CD4-positive, alpha-beta T cell treated with Interleukin-10 for 1 hour (primary cell): ENCODE measurements at places on chromosomes 3 and 15.

DNA sequence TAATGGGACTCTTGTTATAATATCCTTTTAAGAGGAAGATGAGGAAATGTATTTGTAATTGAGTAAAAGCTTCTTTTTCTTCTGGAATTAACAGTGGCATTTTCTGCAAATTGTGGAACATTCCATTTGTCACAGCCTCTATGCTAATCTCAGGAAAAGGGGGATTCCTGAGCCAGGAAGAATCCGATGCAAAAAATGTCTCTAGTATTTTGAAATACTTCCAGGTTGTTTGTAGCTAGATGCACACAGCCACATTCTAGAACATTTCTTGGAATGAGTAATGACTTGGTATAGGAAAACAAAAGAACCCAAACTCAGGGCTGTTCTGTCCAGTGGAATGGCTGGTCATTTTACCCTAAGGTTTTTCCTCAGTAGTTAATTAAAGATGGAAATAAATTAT, 98.5 kb upstream of the SLC2A2 start:
- DNase-seq = no peak

- peak; percentile 13 for DNase-seq
Measured at GRCh38 chr3:160368804-160369203, 30.2 kb downstream of the IFT80 start.

DNA sequence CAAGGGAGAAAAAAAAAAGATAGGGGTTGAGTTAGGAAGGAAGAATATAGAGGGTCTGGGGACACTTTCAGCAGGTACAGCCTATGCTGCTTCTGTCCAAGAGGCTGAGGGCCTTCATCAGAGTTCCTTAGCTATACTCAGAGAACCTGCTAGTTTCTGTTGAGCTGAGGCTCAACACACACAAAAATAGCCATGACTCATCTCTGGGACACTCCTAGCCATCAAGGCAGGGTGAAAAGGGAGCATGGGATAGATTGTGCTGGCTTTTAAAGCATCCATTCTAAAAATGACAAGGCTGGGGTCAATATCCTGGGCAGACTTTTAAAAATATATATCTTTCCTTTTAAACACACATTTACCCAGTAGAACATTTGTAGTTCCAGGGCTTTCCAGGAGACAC, 2.8 kb upstream of the RTP2 start:
- DNase-seq = no peak

DNA sequence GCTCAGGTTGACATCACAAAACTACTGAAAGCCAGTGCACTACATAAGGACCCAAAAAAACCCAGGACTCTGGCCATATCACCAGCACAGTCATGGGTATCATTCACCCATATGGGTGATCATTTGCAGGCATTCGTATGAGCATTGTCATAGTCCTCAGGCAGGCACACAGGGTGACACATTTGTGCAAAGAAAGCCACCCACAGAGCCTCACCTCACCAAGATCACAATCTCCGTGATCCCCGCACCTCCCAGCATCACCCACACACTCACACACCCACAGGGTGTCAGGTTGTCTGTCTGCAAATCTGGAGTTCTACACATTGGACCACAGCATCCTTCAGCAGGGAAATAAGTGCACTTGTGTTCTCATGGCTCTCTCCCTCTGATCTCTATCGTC, 166.0 kb upstream of the LPP start:
- peak; percentile 64 for DNase-seq

GRCh38 chr3:28104896-28105534, 136.4 kb upstream of the CMC1 start:
- DNase-seq = no peak

DNA sequence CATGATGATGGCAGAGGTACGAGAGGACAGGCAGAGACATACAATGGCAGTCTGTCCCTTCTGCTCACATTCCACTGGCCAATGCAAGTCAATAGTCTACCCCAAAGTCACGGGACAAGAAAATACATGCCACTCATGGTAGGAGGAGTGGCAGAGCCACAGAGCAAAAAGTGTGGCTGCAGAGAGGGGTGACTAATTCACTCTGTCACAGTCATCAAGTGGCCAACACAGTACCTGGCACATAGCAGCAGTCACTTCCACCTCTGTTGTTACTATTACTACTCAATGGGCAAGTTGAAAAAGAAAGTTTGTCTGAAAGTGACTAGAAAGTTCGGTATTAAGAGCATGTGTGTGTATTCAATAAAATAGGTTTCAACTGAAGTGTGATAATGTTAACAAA, 91.4 kb downstream of the SMAD3 start:
- no peak for DNase-seq

DNA sequence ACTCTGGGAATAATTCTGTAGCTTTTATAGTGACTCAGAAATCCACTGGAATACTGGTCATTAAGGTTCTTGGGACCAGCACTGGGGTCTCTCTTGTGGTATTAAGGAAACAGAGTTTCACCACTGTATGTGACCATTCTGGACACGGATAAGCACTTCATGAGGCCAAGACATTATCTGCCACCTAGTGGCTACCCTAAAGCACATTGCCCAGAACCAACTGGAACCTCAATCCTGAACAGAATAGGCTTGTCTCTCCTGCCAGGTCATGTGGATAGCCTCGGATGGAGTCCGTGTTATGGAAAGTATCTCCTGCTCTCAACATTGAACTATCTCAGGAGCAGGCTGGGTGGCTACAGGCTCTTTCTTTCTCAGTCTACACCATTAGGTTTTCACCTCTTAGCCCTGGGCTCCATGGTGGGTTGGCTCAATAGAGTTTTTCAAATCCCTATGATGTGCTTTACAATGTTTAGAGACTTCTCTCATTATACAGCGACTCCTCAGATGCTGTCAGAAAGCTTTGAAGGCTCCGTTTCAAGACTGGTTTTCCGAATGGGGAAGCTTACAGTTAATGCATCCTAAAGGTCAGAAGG, 167.6 kb upstream of the ST8SIA2 start:
- peak; percentile 0 for DNase-seq

GRCh38 chr3:103295974-103296570, 861.3 kb downstream of the ZPLD1 start:
- DNase-seq = no peak

DNA sequence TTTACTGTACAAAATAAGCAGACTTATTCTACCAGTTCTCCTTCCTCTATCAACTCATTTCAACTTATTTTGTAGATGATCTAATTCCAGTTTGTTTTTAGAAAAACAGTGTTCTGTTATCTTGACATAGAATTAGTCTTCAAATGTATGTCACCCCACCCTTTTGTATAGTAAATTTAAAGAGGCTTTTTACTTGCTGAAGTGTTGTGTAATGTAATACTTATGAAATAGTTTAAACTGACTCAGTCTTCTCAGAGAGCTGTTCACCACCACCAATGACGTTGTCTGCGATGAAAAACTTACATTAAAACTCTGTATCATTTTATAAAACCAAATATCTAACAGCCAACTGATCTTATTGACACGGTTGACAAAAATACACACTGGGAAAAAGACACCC, 82.9 kb downstream of the RAP2B start:
- DNase-seq = no peak

- peak; percentile 21 for DNase-seq
Measured at GRCh38 chr3:13878281-13879101, 1.4 kb downstream of the WNT7A start.

DNA sequence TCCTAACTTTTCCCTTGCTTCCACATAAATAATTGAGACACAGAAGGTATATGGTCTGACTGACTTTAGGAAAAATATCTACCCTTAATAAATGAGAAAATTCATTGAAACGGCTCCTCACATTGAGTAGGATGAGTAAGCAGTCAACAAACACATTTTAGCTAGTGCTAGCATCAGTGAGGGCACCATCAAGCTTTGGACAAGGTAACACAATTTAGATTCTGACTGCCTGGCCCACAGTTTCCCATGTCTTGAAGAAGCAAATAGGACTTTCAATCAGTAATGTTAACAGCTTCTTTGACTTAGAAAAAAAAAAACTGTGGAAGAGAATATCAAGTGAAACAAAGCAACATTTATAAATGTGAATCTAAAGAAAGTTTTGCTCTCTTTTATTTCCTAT, 70.1 kb upstream of the MBNL1 start:
- no peak for DNase-seq

DNA sequence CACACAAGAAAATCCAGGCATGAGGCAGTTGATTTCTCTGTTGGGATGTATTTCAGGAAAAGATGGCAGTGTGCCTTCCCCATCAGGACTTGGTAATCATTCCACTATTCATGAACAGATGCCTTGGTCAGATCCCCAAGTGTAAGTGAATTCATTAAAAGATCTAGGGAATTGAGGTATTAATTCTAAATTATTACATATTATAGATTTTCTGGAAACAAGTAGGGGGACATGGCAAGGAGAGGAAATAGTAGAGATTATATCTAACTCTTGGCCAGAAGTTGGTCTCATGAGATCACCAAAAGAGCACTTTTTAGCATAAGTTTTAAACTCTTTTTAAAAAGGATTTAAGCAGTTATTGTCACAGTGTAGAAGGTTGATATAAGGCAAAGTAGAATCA, 74.4 kb upstream of the MDFIC2 start:
- no peak for DNase-seq

GRCh38 chr3:3860235-3860634, 61.0 kb downstream of the LRRN1 start:
- no peak for DNase-seq

DNA sequence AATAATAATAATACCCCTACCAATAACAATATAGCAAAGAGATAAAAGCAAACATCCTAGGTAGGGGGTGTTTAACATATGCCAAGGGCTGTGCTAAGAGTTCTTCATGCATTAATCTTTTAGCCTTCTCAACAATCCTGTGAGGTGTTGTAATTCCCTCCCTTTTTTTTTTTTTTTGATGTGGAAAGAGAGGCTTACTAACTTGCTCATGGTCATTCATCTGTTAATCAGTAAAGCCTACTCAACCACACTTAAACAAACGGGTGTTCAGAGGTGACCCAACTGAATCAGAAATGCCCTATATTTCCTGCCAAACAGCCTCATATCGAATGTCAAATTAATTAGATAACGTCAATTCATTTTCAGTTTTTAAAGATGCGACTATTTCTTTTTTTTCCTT, 232.1 kb downstream of the CTNNB1 start:
- DNase-seq = no peak

- no peak for DNase-seq
Measured at GRCh38 chr3:59133311-59133710, 83.5 kb upstream of the CFAP20DC start.

GRCh38 chr3:141306922-141307321, 61.4 kb upstream of the ZBTB38 start:
- peak; percentile 70 for DNase-seq

DNA sequence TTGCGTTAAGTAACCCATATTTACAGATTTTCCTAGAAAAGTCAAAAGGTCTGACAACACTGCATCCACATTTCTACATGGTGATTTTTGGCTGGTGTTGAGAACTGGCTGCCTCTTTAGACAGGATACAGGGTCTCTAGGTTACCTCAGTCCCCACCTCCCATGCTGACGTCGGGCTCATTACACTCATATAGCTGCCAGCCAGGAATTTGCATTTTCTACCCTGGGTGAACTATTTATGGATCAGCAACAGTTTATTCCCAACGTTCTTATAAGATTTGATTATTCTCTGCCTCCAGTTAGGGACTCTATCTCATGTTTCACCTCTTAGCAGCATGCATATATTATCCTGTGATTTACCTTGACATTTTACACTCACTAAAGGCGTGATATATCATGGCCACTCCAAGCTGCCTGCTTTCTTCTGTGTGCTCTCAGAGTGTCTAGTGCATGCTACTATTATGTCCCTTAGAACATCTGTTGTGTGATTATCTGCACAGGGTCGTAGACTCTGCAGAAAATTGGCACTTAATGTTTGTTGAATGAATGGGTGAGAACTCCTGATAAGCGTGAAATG, 49.0 kb downstream of the CLDN11 start:
- DNase-seq = no peak

DNA sequence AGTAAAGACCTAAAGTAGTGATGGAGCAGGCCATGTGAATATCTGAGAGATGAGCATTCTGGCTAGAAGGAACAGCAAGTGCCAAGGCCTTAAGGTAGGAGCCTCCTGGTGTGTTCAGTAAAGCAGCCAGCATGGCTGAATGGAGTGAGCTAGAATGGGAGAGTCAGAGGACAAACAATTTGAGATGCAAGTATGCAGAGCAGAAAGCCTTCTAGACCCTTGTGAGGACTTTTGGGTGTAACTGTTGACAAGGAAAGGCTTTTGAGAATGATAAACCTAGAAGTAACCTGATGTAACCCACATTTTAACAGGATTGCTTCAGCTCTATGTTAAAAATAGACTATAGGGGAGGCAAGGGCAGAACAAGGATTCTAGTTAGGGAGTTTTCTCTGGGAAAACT, 14.8 kb upstream of the RNF7 start:
- no peak for DNase-seq

- DNase-seq = no peak
Measured at GRCh38 chr15:81968691-81969090, 77.1 kb downstream of the MEX3B start.

- DNase-seq = peak; percentile 24
Measured at GRCh38 chr3:124078953-124079911, 87.3 kb upstream of the ROPN1 start.

- no peak for DNase-seq
Measured at GRCh38 chr15:96672629-96673028, 342.1 kb downstream of the NR2F2 start.

GRCh38 chr3:130925628-130926027, 31.7 kb downstream of the ATP2C1 start:
- DNase-seq = no peak

DNA sequence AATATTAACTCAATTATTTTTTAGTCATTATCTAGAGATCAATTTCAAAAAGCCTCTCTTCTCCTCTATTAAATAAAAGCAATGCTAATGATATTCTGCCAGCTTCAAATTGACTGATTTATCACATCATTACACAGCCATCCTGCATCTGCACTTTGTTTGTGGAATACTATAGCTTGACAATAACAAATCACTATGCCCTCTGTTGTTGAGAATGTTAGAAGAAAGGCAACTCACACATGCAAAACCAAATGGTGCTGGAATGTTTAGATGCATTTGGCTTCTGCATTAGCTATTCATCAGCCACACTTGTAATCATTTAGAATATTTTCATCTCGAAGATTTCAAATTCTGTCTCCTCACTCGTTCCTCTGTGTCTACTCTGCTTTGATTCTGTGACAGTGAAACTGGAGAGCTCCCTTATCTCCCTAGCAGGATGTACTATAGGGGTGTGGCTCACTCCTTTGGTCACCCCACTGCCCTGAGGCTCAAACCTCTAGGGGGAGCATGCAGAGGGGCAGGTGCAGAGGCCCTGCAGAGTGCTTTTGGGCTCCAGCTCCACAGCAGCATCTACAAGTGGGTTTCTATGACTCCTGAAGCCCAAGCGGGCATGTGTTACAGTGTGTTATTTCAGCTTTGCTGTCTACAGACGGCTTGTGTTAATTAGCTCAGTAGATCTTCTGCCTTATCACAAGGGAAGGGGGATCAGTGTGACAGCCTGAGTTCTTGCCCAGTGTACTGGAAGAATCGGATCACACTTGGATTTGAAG, 454.1 kb upstream of the BCHE start:
- no peak for DNase-seq

DNA sequence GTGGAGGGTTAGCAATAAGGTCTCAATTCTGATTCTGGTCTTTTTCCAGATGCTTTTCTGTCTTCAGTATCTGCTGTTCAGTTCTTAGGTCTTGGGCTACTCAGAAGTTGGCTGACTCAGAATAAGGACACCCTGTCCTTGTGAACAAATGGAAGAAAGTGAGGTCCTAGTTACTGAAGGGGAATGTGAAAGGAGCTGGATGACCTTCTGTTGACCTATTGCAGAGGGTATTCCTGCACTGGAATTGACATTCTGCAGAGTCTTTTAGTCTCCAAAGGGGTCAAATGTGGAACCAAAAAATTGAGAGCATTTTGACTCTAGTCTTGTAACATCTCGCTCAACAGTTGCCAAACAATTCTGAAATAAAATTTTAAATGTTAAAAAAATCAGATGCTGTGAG, 63.0 kb downstream of the CCR1 start:
- DNase-seq = no peak

GRCh38 chr3:62582495-62583172, 209.3 kb upstream of the FEZF2 start:
- no peak for DNase-seq
